ENCODE measurements at places on chromosomes 7 and 10.

GRCh38 chr7:30173058-30173897 is 38.5 kb downstream of the MTURN start:
- DNase-seq, result peak; percentile 85

- no peak for DNase-seq
Observed at GRCh38 chr7:157523371-157523765, 186.6 kb downstream of the DNAJB6 start.

DNA sequence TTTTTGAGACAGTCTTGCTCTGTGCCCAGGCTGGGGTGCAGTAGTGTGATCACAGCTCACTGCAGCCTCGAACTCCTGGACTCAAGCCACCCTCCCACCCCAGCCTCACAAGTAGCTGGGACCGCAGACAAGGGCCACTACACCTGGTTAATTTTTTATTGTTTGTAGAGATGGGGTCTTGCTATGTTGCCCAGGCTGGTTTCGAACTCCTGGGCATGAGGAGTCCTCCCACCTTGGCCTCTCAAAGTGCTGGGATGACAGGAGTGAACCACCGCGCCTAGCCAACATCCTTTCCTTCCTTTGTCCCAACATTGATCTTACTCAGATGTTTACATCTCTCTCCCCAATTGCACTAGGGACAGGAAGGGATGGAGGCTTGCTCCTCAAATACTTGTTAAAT is 3.3 kb downstream of the GTF2IRD1 start:
- DNase-seq, result no peak

GRCh38 chr10:69265521-69265920 is 12.8 kb upstream of the HK1 start:
- DNase-seq, result no peak

GRCh38 chr10:99975106-99975829 is 34.5 kb downstream of the DNMBP start:
- no peak for DNase-seq

GRCh38 chr10:69815104-69815503 is 13.4 kb downstream of the COL13A1 start:
- DNase-seq, result no peak

GRCh38 chr10:74084955-74085354 is 65.7 kb downstream of the AP3M1 start:
- no peak for DNase-seq

GRCh38 chr7:64098-64915 is 128.1 kb upstream of the FAM20C start:
- DNase-seq, result peak; percentile 75

DNA sequence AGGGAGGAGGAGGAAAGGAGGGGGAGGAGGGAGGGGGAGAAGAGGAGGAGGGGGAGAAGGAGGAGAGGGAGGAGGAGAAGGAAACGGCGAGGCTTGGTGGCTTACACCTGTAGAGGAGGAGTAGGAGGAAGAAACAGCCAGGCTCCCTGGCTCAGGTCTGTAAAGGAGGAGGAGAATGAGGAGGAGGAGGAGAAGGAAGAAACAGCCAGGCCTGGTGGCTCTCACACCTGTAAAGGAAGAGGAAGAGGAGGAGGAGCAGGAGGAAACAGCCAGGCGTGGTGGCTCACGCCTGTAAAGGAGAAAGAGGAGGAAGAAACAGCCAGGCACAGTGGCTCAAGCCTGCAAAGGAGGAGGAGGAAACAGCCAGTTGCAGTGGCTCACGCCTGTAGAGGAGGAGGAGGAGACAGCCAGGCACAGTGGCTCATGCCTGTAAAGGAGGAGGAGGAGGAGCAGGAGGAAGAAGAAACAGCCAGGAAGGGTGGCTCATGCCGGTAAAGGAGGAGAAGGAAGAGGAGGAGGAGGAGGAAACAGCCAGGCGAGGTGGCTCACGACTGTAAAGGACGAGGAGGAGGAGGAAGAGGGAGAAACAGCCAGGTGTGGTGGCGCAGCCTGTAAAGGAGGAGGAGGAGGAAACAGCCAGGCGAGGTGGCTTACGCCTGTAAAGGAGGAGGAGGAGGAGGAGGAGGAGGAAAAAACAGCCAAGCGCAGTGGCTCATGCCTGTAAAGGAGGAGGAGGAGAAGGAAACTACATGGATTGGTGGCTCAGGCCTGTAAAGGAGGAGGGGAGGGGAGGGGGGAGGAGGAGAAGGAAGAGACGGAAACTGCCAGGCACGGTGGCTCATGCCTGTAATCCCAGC is 14.9 kb upstream of the CRCP start:
- DNase-seq, result peak; percentile 90

- no peak for DNase-seq
Observed at GRCh38 chr10:78535716-78536218, 502.1 kb downstream of the RPS24 start.

DNA sequence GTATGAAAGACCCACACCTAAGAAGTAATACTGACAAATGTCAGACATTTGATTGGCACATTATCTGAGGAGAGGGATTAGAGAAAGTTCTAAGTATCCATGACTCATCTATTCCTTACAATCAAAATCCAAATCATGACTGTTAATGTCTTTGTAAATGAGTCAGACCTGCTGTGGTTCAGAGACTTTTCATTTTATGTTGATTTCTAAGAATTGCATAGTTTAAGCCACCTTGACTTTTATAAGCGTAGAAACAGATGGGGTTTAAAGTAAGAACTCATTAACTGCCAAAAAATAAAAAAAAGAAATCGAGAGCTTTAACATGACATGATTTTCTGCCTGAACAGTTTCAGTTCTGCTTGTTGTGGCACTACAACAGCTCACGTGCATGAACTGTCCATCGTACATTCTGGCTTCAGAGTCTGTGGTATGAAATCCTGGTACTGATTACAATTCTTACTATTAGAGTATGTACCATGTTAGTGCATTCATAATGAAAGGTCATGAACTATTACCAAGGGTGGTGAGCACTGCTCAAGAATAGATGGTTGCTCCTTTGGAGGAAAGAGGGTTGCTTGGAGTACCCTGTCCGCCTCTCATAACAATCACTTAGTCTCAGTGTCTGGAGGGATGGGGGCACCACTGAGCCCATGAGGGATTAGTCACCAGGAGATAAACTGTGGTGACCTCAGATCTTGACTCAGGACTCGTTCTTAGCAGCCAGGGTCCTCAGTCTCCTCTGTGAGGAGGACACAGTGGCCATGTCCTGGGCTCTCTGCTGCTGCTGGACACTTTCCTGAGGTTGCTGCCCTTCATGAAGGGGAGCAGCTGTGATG is 42.2 kb downstream of the ACSM6 start:
- DNase-seq, result peak; percentile 86

- DNase-seq, result no peak
Observed at GRCh38 chr7:8618441-8619070, 185.1 kb downstream of the NXPH1 start.

GRCh38 chr10:45378914-45379726 is 5.1 kb downstream of the ALOX5 start:
- no peak for DNase-seq

DNA sequence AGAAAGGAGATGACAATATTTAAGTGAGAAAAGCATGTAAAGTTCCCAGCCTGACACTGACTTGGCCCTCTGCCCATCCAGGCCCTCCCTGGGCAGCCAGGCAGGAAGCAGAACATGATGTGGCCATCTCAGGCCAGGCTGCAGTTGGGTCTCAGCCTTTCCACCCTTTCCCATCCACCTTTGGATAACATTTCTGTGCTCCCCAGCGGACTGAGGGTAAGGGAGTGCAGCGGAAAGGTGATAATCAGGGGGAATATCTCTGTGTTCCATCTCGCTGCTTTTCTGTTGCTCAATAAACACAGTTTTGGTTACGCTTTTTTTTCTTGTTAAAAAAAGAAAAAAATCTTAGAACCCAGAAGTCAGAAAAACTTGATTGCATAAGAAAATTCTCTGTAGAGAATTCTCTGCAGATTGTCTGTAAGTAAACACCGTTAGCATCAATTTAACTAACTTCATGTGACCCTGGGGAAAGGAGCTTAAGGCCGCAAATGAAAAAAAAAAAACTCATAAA is 37.2 kb upstream of the TARP start:
- no peak for DNase-seq

- peak; percentile 62 for DNase-seq
Observed at GRCh38 chr10:72126184-72126871, 38.0 kb upstream of the SPOCK2 start.

GRCh38 chr7:146359176-146359575 is 242.6 kb downstream of the CNTNAP2 start:
- DNase-seq, result peak; percentile 47

- DNase-seq, result peak; percentile 56
Observed at GRCh38 chr7:102042016-102042656, 224.7 kb downstream of the CUX1 start.

GRCh38 chr7:47340517-47340916 is 241.4 kb downstream of the TNS3 start:
- no peak for DNase-seq

DNA sequence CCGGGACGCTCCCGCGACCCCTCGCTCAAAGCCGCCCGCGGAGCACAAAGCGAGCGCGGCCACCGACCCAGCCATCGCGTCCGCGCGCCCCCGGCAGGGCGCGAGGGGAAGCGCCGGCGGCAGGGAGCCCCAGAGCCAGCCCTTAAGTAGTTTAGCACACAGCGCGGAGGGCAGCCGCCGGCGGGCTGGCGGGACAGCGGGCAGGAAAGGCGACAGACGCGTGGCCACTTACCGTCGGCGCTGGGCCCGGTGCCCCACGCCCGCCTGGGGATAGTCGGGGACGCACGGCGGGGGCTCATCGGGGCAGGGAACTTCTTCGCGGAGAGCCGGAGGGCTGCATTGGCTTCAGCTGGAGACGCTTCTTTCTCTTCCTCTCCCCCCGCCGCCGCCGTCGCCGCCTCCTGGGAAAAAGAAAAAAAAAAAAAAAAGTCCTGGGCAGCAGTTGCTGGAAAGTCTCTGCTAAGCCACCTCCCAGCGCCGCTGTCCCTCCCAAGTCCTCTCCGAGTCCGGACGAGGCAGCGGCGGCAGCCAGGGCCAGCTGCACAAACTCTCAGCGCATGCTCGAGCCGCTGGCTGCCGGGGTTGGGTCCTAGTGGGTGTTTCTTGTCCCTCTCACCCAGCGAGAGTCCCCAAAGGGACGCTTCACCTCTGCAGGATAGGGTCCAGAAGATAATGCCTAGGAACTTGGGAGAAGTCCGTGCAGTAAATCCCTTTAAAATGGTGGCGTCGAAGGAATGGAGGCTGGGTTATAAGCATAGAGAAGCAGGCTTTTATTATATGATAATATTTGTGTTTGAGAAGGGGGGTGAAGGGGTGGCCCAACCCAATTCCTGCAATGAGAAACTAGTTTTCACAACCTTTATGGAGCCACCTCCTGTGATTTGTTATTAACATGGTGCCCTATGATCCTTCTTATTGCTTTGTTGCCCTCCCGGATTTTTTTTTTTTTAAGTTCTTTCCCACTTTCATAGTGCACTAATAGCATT is at the start of gene TSPAN12:
Gene TSPAN12 (minus strand): TSS at position 557 of the 986 bp plus-strand sequence. CDS start 1,381 bp downstream, outside the sequence.
- DNase-seq, result peak; percentile 44

DNA sequence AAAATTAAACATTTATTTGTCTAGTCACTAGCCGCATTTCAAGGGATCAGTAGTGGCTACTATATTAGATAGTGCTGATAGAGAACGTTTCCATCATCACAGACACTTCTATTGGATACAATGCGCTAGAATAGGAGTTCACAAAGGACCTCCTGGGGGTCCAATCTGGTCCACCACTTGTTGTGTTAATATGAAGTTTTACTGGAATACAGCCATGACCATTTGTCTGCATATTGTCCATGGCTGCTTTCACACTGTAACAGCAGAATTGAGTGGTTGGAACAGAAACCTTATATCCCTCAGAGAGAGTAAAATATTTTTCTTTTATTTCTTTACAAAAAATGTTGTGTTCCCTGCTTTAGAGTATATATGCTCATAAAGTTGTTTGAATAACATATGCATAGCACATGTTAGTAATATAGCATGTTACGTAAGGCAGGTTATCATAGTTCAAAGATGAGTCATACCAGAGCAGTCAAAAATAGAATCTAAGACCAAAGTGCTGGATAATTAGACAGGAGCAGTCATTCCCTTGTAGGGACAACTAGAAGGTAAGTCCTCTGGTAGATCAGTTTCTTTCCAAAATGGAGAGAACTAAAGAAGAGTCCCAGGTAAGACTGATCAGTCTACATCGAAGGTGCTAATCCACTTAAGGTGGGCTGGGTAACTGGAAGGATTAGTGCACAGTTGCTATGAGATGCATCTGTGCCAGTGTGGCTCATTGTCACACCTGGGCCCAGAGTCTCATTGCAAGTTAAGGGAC is 14.9 kb downstream of the BZW2 start:
- peak; percentile 84 for DNase-seq

DNA sequence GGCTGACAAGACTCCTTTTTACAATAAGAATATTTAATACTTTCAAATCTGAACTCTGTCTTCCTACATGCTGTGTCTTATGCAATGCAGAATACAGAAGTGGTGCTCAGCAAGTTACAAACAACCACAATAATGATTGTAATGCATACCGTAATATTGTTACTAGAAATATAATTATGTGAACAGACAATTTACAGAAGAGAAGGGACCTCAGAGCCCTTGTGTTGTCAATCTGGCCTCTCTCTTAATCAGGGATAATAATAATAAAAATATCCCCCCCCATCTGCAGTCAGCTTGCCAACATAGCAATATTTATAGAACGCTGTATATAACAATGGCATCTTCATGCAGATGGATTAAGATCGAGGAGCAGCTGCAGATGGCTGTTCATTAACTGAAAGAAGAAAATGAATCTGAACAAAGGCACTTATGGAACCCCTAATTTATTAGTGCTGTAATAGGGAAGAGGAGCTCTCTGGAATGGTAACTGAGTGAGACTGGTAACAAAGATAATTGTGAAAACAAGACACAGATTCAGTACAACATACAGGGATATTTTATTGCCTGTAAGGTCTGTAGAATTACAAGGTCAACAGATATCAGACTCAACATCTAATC is 106.3 kb downstream of the TMEM26 start:
- DNase-seq, result no peak

- peak; percentile 5 for DNase-seq
Observed at GRCh38 chr10:97991871-97992270, 38.5 kb downstream of the CRTAC1 start.

Data from fibroblast of upper back skin (primary cell).